ENCODE measurements at places on chromosomes 1 and 21.

DNA sequence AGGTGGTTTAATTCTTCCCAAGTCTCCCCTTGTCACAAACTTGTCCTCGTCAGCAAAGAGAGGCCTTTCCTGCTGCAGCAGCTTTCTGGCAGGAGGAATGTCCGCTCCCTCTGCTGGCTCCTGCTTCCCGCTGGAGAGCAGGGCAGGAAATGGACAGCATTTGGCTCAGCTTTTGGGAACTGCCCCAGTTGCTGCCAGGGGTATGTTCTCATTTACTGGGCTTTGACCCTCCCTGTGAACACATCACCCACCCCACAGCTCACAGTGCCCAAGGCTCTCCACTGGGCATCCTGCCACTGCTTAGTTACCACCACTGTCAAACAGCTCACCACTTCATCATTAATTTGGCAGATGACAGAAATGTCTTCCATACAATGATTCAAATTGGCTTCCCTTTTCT is 75.4 kb downstream of the MRPL37 start:
- no peak for DNase-seq

GRCh38 chr1:68346188-68346808 is 103.5 kb downstream of the RPE65 start:
- DNase-seq, result no peak

DNA sequence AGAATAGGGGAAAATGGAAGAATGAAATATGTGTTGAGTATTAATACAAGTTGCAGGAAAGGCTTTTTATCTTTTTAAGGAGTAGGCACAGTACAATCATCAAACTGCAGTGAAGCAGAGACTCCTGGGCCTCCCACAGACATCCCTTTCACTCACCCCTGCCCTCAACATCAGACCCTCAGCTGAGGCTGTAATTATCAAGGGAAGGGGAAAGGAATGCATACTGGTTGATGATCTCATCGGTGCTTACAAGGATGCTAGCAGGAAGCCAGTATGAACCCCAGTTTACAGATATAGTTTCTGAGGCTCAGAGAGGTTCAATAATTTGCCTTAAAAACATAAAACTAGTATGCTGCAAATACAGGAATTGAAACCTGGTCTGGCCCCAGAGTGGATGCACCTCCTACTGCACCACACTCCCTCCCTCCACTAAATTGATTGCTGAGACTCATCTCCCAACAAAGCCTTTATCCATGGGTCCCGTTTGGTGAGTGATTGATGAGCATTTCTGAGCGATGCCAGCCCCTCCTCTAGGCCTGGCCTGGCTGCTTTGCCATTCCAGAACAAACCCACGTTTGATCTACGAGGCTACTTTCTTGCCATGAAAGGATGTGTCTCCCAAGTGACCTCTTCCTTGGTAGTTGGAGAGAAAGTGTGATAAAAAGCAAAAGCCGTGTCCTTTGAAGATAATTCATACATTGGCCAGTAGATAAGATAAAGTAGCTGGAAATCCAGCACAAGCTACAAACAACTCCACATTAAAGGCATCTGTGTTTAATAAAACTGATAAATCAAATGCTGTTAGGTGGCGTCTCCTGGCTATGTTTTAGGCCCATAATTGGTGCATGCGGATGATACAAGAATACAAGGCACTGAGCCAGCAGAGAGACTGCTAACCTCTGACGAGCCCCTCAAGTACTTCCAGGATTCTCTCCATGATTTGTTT is 233.9 kb upstream of the CAMK1G start:
- no peak for DNase-seq

- DNase-seq, result no peak
Measured at GRCh38 chr1:118042501-118042900, 113.0 kb downstream of the WDR3 start.

DNA sequence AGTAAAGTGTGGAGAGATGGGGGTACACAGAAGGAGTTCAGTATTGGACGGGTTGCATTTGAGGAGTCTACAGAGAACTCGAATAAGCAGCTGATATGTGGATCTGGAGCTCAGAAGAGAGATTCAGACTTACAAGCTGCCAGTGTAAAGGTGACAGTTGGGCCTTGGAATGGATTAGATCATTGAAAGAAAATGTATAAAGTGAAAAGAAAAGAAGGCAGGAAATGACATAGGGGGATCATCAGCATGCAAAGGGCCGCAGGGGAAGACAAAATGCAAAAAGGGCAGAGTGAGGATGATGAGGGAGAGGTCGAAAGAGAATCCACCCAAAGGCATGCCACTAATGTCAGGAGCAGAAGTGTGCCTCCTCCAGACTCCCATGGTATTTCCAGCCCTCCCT is 273.3 kb downstream of the TNR start:
- no peak for DNase-seq

- no peak for DNase-seq
Measured at GRCh38 chr1:198287916-198288315, 131.1 kb downstream of the NEK7 start.

GRCh38 chr1:235112297-235113182 is 16.1 kb downstream of the TOMM20 start:
- DNase-seq, result no peak

- DNase-seq, result no peak
Measured at GRCh38 chr1:24051206-24051945, 60.6 kb downstream of the MYOM3 start.

GRCh38 chr21:16198546-16198945 is 468.8 kb downstream of the USP25 start:
- DNase-seq, result no peak

- DNase-seq, result no peak
Measured at GRCh38 chr1:10549904-10550664, 75.3 kb downstream of the PEX14 start.

DNA sequence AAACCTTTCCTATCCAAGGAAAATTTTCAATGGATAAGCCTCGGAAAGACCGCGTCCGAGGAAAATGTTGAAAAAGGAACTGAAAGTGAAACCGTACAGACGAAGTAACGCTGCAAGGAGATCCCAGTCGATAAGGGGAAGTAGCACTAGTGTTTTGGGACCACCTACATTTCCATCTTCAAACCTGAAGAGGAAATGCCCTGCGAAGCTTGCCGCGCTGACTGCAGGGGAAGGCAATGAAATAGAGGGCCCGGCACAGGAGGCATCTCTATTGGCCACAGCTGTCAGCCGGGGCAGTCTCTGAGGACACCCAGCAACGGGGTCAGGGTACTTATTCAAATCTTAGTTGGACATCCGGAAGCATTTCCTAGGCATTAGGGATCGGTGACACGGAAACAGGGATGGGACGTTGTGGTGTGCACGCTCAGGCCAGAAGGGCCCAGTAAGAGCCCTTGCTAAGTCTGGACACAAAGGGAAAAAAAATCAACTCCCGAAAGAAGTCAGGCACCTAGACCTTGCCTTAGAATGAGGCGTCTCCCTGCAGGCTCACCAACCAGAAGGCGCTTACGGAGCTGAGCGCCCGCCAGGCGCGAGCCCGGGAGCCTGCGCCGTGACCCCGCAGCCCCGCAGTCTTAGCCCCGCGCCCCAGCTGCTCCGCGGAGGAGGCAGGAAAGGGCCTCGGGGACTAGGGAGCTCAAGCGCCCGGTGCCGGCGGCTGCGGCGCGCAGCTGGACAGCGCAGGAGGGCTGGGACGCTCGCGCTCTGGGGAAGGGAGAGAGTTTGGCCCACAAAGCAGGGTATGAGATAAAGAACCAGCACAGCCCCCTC is 655 bp downstream of the USF1 start:
- no peak for DNase-seq

- no peak for DNase-seq
Measured at GRCh38 chr1:30764939-30765555, 7.5 kb upstream of the LAPTM5 start.

DNA sequence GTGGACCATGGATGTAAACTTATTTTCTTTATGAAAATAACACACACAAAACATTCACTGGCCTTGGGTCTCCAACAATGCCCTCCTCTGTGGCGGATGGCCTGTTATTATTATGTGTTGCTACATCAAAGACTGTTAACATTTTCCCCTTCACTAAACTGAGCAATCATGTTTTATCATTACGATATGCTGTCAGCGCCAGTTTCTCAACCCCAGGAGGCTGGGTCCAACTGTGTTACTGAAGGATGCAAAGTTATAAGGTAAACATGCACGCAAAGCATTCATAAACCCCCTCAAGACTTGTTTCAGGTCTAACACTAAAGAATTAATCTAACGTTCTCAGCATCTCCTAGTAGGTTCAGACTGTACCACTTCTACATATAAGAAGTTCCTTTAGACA is 6.0 kb upstream of the DUSP10 start:
- no peak for DNase-seq

- DNase-seq, result no peak
Measured at GRCh38 chr1:161265305-161265704, 6.8 kb downstream of the PCP4L1 start.

GRCh38 chr1:37809942-37810341 is 1.9 kb upstream of the YRDC start:
- DNase-seq, result no peak

- no peak for DNase-seq
Measured at GRCh38 chr1:202129453-202130296, 7.0 kb downstream of the GPR37L1 start.

DNA sequence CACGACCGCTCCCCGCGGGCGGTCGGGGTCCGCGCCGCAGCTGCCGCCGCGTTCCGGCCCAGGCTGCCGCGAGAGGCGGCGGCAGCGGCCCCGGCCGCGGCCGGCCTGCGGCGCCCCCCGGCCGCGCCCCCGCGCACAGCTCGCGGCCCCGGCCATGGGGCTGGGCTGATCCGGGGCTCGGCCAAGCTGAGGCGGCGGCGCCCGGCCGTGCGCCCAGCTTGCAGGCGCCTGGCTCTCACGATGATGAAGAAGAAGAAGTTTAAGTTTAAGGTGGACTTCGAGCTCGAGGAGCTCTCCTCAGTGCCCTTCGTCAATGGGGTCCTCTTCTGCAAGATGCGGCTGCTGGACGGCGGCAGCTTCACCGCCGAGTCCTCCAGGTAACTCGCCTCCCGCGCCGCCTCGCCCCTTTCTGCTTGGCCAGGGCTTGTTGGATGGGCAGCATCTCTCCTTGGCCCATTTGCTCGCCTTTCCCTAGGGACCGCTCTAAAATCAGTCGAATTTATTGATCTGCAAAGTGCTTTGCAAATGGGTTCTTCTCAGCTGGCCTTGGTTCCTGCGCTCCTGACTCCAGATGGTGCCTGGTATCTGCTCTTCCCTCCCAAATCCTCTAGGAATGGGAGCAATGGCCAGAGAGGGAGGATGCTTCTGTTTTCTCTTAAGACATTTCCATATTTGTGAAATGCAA is 431 bp downstream of the EEIG2 start:
- no peak for DNase-seq

DNA sequence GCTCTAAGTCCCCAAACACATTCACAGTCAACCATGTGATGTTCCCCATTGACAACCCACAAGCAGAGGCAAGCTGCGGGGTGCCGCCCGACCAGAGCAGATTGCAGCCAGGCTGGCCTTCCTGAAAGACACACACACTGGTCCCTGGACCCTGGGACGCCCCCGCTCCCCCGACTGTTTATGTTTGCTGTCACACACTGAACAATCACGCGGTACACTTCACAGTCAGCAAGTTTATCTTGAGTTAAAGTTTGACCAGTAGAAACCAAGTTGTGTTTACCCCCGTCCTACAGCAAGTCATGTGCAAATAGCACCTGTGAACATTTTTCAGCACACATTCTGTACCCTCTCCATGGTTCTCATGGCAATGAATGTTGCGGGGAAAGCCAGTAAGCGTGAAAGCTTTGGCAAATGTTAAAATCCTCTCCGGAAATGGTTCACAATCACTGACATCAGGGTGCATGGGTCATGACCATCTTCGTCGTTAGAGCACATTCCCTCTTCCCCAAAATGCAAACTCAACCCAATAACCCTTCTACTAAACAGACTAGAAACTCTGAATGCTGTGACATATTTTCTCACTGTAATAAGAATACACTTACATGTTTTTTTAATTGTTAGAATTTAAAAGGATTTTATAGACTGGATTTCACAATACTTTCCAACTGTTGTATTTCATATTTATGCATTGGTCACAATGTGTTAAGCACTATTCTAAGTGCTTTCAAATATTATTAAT is 33.3 kb upstream of the IRF2BP2 start:
- DNase-seq, result no peak

GRCh38 chr1:13945856-13946255 is 245.9 kb downstream of the PRDM2 start:
- no peak for DNase-seq

DNA sequence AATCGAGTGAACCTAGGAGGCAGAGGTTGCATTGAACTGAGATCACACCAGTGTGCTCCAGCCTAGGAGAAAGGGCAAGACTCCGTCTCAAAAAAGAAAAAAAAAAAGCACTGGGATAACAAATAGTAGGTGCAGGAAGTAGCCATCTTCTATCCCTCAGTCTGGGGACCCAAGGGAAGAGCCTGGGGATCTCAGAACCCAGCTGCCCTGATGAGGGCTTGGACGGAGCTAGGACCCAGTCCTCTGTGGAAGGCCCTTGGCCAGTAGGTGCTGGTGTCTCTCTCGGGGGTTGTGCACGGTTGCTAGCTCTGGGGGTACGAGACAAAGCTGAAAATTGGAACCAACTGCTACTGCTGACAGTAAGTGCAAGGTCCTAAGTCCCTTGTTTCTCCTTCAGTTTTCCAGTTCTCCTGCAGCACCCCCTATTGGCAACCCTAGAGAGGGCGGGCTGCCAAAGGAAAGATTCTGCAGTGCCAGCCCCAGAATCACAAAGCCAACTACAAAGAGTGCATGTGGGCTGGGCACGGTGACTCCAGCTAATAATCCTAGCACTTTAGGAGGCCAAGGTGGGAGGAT is 57.6 kb upstream of the KIF1B start:
- DNase-seq, result no peak

- DNase-seq, result no peak
Measured at GRCh38 chr1:65238010-65238409, 71.3 kb upstream of the DNAJC6 start.

- DNase-seq, result no peak
Measured at GRCh38 chr21:45251635-45252447, 35.9 kb downstream of the POFUT2 start.

DNA sequence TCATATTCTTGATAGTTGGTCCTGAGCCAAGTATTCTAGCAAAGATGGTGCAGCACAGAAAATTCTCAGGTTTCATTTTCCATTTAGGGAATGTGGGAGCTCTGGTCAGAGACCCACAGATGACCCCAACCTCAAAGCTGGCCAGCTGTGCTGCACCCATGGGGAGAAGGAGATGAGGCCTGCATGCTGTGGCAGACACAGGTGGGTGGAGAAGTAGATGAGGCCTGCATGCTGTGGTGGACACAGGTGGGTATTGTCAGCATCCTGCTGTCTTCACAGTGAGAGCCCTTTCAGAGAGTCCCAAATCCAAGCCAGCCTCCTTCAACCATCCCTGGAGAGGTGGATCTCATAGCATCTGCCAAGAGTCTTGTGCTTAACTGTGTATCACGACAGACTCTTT is 77.7 kb downstream of the DSCAM start:
- DNase-seq, result no peak
